ENCODE measurements at places on chromosomes 2 and 18.

- H3K4me3 ChIP-seq, result no peak overlapping the region
- DNase-seq, result no peak
- peaks cover 7% of the 10 kb centered on the region for H3K4me1 ChIP-seq
- H3K27ac ChIP-seq, result no peak overlapping the region
Observed at GRCh38 chr2:173349287-173349686, 5.4 kb upstream of the CDCA7 start.

- H3K36me3 ChIP-seq, result peaks cover 3% of the 10 kb centered on the region
- DNase-seq, result no peak
- H3K27me3 ChIP-seq, result no peaks in the 10 kb centered on the region
- peak overlapping the region; percentile 1 for H3K27ac ChIP-seq
- no peak overlapping the region for H3K4me3 ChIP-seq
- peaks cover 36% of the 10 kb centered on the region for H3K4me1 ChIP-seq
Observed at GRCh38 chr2:143431316-143431715, 302.1 kb downstream of the ARHGAP15 start.

GRCh38 chr2:46775722-46776121 is 139.9 kb downstream of the MCFD2 start:
- no peak overlapping the region for H3K27ac ChIP-seq
- H3K4me1 ChIP-seq, result peaks cover 7% of the 10 kb centered on the region
- H3K4me3 ChIP-seq, result no peak overlapping the region
- peaks cover 17% of the 10 kb centered on the region for H3K27me3 ChIP-seq
- DNase-seq, result no peak

GRCh38 chr2:231395188-231396057 is at the start of gene B3GNT7:
Gene B3GNT7 (plus strand): TSS chr2:231395710. CDS start chr2:231395804, 94 bp downstream.
- peaks cover 65% of the 10 kb centered on the region for H3K27me3 ChIP-seq
- no peak for DNase-seq
- peaks cover 16% of the 10 kb centered on the region for H3K4me1 ChIP-seq
- peak within 1 kb of the TSS; percentile 45 for H3K27ac ChIP-seq
- H3K4me3 ChIP-seq, result peak within 1 kb of the TSS; percentile 79

DNA sequence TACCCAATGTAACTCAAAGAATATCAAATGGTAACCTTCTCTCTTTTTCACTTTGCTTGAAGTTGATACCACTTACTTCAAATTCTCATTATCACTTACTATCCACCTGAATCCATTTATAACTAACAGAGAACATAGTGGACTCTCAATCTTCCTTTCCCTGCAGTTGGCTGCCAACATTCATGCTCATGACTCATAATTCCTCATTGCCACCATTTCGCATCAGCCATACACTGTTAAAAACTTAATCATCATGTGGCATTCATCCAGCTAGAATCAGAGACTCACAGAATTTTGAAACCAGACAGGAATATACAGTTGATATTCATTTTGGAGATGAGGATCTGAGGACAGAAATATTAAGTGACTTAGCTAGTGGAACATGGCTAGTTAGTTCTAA is 56.8 kb downstream of the SLC4A10 start:
- no peak overlapping the region for H3K4me3 ChIP-seq
- peaks cover 3% of the 10 kb centered on the region for H3K4me1 ChIP-seq
- peaks cover 4% of the 10 kb centered on the region for H3K36me3 ChIP-seq

GRCh38 chr18:24474406-24474805 is 14.0 kb downstream of the HRH4 start:
- H3K4me3 ChIP-seq, result no peak overlapping the region
- H3K27ac ChIP-seq, result peak overlapping the region; percentile 67
- H3K27me3 ChIP-seq, result no peaks in the 10 kb centered on the region
- peaks cover 6% of the 10 kb centered on the region for H3K36me3 ChIP-seq

- H3K27ac ChIP-seq, result peak overlapping the region; percentile 56
- no peaks in the 10 kb centered on the region for H3K27me3 ChIP-seq
- DNase-seq, result no peak
- peaks cover 15% of the 10 kb centered on the region for H3K4me1 ChIP-seq
Observed at GRCh38 chr2:54052825-54053718, 62.3 kb upstream of the ACYP2 start.

- DNase-seq, result no peak
- peaks cover 29% of the 10 kb centered on the region for H3K27me3 ChIP-seq
Observed at GRCh38 chr2:128625963-128626759, 307.5 kb upstream of the HS6ST1 start.

GRCh38 chr2:183162362-183162761 is 38.1 kb downstream of the NUP35 start:
- no peak for DNase-seq
- H3K36me3 ChIP-seq, result peaks cover 8% of the 10 kb centered on the region
- H3K4me1 ChIP-seq, result no peaks in the 10 kb centered on the region
- H3K27me3 ChIP-seq, result no peaks in the 10 kb centered on the region
- H3K27ac ChIP-seq, result no peak overlapping the region

GRCh38 chr2:239693330-239693729 is 292.5 kb upstream of the HDAC4 start:
- H3K4me3 ChIP-seq, result no peak overlapping the region
- peaks cover 6% of the 10 kb centered on the region for H3K27me3 ChIP-seq
- H3K36me3 ChIP-seq, result no peaks in the 10 kb centered on the region
- no peak for DNase-seq

DNA sequence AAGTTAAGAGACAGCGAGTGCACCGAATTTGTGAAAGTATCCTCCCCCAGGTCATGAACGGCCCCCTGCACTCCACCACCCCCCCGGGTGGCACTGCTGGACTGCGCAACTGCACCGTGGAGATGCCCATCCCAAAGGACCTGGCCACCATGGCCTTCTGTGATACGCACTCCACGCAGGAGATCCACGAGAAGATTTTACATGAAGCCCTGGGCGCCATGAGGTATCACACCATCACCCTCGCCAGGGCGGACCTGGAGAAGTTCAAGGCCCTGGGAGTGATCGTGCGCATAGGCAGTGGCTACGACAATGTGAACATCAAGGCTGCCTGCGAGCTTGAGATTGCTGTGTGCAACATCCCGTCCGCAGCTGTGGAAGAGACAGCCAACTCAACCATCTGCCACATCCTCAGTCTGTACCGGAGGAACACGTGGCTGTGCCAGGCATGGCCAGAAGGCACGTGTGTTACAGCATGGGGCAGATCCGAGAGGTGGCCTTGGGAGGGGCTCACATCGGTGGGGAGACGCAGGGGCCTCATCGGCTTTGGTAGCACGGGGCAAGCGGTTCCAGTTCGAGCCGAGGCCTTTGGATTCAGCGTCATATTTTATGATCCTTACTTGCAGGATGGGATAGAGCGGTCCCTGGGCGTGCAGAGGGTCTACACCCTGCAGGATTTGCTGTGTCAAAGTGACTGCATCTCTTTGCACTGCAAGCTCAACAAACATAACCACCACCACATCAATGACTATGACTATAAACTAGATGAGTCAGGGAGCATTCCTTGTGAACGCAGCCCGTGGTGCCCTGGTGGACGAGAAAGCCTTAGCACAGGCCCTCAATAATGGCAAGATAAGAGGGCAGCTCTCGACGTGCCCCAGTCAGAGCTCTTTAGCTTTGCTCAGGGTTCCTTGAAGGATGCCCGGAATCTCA is 290.8 kb upstream of the MC4R start:
- H3K27ac ChIP-seq, result no peak overlapping the region
- no peak for DNase-seq
- no peak overlapping the region for H3K4me3 ChIP-seq

DNA sequence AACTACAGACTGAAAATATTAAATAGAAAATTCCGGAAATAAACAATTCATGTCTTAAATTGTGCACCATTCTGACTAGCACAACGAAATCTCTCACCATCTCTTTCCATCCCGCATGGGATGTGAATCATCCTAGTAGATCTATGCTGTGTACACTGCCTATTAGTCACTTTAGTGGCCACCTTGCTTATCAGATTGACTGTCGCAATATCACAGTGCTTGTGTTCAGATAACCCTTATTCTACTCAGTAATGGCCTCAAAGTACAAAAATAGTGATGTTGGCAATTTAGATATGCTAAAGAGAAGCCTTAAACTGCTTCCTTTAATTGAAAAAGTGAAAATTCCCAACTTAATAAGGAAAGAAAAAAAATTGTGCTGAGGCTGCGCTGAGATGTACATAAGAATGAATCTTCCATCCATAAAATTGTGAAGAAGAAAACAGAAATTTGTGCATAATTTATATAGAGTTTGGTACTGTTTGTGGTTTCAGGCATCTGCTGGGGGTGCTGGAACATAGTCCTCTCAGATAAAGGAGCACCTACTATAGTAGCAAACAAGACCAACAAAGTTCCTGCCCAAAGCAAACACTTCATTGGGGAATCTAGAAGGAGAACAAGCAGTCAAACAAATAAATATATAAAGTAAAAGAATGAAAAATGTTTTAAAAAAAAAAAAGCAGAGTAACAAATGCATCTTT is 12.0 kb downstream of the PSMD1 start:
- H3K27ac ChIP-seq, result no peak overlapping the region
- peaks cover 9% of the 10 kb centered on the region for H3K36me3 ChIP-seq
- peaks cover 2% of the 10 kb centered on the region for H3K4me1 ChIP-seq
